ENCODE measurements at places on chromosomes 6 and 20.

DNA sequence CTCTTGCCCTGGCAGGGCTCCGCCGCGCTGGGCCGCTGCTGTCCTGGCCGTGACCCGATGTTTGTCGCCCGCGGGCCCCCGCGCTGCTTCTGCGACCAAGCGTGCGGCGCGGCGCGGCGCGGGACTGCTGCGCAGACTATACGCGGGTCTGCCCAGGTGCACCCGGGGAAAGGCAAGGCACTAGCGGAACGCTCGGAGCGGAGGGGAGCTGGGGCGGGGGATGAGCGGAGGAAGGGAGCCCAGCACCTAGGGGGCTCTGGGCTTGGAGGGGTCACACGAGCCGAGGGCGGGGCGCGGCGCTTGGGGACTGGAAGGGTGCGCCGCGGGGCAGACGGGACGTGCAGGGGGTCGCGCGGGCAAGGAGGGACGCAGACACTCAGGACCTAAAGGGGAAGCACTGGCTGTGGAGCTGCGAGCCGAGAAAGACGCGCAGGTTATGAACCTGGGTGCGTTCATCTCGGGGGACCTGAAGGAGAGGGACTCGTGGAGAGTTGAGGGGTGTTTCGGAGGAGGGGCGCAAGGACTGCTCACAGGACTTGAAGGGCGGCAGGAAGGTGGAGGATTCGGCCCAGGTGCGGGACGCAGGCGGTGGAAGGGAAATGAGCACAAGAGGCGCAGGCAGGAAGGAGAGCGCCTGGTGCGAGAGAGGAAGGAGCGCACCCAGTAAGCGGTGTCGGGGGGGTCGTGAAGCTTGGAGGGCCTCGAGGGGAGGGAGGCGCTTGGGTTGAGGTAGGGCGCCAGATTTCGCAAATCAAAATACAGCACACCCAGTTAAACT lies 40.8 kb upstream of the ZNFX1 start:
- ATAC-seq = peak; percentile 46

- no peak for ATAC-seq
Measured at GRCh38 chr20:16846006-16846405, 97.8 kb downstream of the OTOR start.

- no peak for ATAC-seq
Measured at GRCh38 chr20:34644345-34644744, 32.5 kb downstream of the PIGU start.

GRCh38 chr6:2639896-2640295 lies 110.8 kb downstream of the MYLK4 start:
- ATAC-seq = no peak

DNA sequence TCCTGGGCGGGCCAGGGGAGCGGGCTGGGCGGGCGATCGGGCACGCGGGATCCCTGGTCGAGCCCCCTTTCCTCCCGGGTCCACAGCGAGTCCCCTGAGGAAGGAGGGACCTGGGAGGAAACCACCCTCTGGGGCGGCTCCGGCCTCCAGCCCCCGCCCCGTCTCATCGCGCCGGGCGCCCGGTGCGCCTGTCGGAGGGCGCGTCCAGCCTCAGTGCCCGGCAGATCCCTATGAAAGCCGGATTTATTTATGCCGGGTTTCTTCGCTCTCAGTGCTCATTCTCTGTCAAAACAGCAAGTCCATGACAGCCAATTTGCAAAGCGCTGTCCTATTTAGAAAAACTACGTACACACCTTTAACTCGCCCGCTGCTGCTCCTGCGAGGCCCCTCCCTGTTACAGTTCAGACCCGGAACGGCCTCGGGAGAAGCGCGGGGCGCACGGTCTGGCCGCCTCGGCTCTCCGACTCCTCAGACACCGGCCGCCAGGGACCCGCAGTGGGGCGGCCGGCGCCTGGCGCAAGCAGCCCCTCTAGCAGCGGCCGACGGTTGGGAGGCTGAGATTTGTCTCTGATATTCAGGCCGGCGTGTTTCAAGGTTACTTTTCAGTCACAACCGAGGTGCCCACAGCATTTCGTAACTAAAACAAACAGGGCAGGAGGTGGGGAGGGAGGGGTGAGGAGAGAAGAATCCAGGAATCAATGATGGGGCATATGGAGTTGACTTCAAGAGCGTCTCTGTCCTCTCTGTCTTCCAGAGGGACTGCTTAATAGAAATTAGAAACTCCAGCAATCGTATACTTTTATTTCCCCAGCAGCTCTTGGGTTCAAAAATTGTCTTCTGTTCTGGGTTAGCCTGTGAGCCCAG lies 782 bp upstream of the FOXA2 start:
- no peak for ATAC-seq

- peak; percentile 54 for ATAC-seq
Measured at GRCh38 chr6:137666202-137666774, 172.1 kb upstream of the OLIG3 start.

GRCh38 chr20:44900231-44900854 lies 9.5 kb upstream of the PABPC1L start:
- peak; percentile 87 for ATAC-seq

DNA sequence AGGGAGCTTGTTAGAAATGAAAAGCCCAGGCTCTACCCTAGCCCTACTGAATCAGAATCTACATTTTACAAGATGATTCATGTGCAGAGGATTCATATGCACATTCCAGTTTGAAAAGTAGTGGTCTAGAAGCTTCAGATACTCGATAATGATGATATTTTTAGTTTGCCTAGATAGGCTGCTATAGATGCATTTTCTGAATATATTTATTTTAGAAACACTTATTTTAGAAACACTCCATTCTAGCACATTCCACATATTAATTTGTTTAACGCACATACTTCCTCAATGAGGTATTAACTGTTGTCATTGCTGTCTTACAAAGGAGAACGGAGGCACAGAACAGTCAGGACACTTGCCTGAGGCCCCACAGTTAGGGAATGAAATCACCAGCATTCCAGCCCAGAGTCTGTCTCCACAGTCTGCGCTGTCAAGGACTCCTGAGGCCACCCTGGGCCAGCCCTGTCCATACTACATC lies 64.4 kb downstream of the SNAP25 start:
- no peak for ATAC-seq

- ATAC-seq = no peak
Measured at GRCh38 chr20:54167909-54168872, 5.6 kb downstream of the CYP24A1 start.

DNA sequence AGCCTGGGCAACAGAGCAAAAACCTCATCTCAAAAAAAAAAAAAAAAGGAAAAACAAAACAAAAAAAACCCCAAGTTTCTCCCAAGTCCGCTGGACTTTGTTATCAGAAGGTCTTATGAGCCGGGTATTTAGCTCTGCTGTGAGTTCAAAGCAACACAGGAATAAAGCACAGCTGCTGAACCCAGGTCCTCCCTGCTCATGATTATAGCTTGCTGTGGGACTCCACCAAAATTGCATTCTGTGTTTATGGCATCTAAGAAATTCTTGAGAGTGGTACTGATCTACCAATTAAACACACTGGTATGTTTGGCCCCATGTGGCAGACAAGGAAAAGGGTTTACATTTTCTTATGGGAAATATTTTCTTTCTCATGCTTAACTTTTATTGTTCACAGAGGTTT lies 93.6 kb upstream of the NEDD9 start:
- ATAC-seq = no peak

GRCh38 chr20:21100578-21101452 lies 5.3 kb downstream of the LINC00237 start:
- no peak for ATAC-seq
